Activated CD4-positive, alpha-beta T cell treated with anti-CD3 and anti-CD28 coated beads, Interleukin-2, amount 10 ng/mL, durations not matched to agents 24 days and 14 days (primary cell): ENCODE measurements at places on chromosomes 4 and X.
A peak's percentile ranks its signal among the peaks of the same experiment; 100 is the strongest.

DNA sequence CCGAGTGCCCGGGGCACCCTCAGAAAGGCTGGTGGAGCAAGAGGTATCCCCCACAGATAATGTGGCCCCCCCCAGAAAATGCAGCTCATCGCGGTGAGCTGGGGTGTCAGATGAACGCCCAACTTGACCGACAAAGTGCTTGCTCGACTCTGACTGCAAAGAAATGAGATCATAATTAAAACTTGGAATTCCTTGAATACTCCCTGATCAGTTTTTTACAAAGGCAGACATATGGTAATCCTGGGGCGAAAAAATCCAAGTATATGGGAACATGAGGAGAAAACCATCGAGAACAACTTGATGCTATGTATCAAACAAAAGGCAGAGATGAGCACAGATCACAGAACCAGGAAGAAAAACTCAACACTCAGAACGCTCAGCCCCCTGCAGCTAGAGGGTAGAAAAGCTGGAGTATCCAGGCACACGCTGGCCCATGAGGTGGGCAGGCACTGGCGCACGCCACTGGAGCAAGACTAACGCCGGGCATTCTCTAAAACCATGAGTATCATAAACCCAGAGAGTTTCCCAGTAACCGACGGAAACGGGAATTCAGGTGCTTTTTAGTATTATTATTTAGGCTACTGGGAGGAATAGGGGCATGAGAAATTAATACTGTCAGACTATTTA is 127.3 kb downstream of the AFAP1 start:
- no peak for DNase-seq

GRCh38 chr4:89708903-89709421 is 128.0 kb downstream of the SNCA start:
- DNase-seq, result no peak

DNA sequence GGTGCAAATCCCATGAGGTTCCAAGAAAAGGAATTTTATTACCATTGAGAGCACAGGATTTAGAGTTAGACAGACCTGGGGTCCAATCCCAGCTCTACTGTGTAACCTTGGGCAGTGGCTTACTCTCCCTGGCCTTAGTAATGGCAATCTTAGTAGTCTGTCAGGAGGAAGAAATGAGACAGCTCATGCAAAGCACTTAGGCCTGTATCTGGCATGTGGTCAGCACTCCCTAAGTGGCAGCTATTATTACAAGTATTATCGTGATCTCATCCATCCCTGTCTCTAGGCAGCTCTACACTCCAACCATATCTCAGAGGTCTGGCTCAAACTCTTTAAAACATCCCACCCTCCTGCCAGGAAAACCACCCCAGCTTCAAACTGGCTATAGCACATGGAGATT is 129.6 kb upstream of the NALF2 start:
- DNase-seq, result no peak

- peak; percentile 80 for DNase-seq
These were observed 657 bp downstream of the TCEAL8 start for GRCh38 chrX:103254171-103254824.

DNA sequence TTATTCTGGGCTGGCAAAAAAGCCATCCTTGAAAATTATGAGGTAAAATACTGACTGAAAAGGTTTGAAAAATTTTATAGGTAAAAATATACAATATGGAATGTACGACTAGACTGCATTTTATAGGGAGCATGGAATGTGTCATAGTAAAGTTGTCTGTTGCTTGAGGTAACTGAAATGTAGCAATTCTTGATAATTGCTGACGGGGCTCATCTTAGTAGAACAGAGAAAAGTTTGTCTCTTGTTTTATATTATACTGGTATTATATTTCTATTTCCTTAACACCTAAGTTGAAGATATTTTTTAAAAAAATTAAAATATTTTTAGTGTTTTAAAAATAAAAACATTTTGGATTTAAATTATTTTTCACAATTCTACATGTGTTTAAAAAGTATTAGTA is 11.0 kb downstream of the GRIA2 start:
- DNase-seq, result no peak

GRCh38 chr4:54233277-54233696 is 4.2 kb downstream of the PDGFRA start:
- peak; percentile 92 for DNase-seq

- peak; percentile 62 for DNase-seq
These were observed 6.2 kb downstream of the PLAC8 start for GRCh38 chr4:83108101-83108861.

GRCh38 chrX:124388562-124388961 is 42.2 kb downstream of the SH2D1A start:
- peak; percentile 84 for DNase-seq

GRCh38 chr4:86472377-86473019 is 112.6 kb upstream of the MAPK10 start:
- DNase-seq, result no peak

- DNase-seq, result no peak
These were observed 19.1 kb upstream of the PDS5A start for GRCh38 chr4:39996811-39997210.

- DNase-seq, result no peak
These were observed 103.1 kb downstream of the PHEX start for GRCh38 chrX:22135171-22135711.

- no peak for DNase-seq
These were observed 277.9 kb downstream of the TRIML1 start for GRCh38 chr4:188417181-188417580.

- no peak for DNase-seq
These were observed 57.0 kb upstream of the GRPEL1 start for GRCh38 chr4:7124689-7125442.

GRCh38 chr4:163164591-163164990 is 2.1 kb downstream of the NAF1 start:
- DNase-seq, result no peak

DNA sequence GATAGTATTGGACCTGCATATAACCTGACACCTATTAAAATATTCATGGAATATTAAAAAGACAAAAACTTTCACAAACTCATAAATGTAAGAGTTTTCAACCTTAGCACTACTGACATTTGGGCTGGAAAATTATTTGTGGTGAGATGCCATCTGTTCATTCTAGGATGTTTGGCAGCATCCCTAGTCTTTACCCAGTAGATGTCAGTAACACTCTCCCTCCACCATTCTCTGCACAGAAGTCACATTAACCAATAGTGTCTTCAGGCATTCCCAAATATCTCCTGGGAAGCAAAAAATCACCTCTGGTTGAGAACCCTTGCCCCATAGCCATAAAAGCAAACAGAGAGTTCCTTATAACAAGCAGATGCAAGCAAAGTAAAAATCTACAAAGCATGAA is 41.4 kb upstream of the NDST4 start:
- no peak for DNase-seq

DNA sequence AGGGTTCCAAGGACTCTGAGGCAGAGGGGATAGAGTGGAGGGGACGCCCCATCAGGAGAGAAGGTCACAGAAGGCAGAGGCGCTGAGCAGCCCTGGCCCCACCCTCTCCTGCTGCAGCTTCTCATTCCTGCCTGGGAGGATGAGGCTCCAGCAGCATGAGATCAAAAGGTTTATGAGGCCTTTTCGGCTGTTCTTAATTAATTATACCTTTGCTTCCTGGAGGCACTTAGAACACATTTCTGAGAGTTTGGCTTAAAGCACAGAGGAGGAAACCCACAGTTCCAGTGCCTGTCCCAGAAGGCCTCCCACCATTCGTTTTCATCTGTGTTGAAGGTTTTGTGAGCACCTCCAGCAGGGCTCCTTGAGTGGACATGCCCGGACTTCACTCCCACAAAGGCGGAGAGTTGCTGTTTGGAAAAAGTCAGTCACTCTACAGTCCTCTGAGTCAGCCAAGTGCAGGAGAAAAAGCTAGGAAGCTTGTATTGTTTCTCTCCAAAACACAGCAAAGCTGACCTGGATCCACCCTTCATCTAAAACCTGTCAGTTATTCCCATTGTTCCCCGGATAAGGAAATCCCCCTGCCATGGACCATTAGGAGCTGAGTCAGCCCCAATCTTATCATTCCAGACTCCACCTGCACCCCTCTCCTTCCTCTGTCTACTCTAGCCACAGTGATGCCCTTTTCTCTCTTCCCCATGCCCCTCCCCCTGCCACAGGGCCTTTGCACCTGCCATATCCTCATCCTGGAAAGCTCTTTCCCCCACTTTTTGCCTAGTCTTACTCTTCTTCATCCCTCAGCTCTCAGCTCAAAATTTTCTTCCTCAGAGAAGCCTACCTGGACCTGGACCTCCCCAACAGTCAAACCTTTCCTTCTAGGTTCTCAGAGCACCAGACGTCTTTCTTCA is 276.8 kb downstream of the FBXW7 start:
- peak; percentile 52 for DNase-seq

GRCh38 chr4:182093935-182094334 is 149.3 kb upstream of the TENM3 start:
- DNase-seq, result no peak

DNA sequence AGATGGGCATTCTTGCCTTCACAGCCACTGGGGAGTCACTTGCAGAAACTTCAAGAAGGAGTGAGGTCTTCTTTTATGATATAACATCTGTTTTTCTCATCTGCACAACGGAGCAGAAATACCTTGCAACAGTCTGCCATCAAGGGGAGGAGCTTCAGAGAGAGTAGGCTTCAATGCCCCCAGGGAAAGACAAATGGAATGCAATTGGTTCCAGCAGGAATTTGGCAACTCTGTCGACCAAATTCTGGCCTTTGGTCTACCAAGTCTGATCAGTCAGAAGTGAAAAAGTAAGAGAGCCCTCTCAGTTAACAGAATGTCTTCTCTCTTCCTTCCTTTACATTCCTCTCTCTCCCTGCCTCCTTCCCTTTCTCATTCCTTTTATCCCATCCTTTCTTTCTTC is 229.3 kb downstream of the IDS start:
- no peak for DNase-seq

- no peak for DNase-seq
These were observed 6.8 kb downstream of the TXK start for GRCh38 chr4:48127231-48127630.

- peak; percentile 78 for DNase-seq
These were observed at the start of gene GPC3 for GRCh38 chrX:133985164-133985966. GPC3 (minus strand) TSS chrX:133985594.

DNA sequence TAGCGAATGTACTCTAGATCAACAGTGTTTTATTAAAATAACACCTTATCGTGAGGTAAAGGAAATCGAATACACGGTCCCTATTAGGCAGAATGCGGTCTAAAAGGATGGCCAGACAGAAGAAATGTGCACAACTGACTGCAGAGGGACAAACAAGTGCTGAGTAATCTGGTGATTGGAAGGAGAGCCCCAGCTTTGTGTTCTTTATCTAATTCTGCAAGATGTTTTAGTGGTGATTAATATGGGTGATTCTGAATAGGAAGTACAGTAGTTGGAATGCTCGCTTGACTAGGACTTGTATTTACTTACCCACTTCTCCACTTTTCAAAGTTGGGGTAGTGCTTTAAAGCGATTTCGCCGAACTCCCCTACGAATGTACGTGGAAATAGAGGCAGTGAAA is 1.2 kb downstream of the WDR44 start:
- DNase-seq, result no peak

DNA sequence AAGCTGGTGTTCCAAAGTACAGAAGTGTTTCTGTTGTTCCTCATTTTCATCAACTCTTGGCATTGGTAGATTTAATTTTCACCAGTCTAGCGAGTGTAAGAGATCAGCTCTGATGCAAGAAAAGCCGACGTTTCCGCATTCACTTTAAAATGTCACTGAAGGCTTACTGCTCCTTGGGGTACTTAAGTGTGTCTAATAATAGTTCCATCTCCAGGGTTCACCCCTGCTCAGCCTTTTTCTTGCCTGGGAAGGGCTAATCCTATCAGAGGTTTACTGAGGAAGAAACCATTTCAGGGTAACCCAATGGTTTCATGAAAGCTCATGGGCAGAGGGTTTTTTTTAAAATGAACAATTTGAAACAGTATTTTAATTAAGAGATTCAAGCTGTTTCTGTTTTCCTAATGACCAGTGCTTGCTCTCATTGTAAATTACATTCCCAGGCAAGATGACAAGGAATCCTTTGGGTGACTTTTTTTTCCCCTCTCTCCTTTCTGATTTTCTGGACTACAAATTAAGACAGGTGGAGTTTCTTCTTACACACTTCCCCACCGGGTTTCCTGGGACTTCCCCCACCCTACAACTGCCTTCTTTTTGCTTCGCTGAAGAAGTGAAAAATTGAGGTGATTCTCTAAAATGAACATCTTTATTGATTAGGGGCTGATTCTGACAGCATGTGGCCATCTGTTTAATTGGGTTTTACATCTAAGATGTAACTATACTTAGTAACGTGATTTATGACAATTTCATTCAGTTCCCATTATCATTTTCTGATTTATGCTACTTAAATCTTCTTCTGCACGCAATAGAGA is 78.7 kb upstream of the CBLL2 start:
- DNase-seq, result no peak

- DNase-seq, result no peak
These were observed 55.4 kb upstream of the ESX1 start for GRCh38 chrX:104310090-104310489.

GRCh38 chrX:129493643-129494042 is 29.6 kb downstream of the SMARCA1 start:
- no peak for DNase-seq

DNA sequence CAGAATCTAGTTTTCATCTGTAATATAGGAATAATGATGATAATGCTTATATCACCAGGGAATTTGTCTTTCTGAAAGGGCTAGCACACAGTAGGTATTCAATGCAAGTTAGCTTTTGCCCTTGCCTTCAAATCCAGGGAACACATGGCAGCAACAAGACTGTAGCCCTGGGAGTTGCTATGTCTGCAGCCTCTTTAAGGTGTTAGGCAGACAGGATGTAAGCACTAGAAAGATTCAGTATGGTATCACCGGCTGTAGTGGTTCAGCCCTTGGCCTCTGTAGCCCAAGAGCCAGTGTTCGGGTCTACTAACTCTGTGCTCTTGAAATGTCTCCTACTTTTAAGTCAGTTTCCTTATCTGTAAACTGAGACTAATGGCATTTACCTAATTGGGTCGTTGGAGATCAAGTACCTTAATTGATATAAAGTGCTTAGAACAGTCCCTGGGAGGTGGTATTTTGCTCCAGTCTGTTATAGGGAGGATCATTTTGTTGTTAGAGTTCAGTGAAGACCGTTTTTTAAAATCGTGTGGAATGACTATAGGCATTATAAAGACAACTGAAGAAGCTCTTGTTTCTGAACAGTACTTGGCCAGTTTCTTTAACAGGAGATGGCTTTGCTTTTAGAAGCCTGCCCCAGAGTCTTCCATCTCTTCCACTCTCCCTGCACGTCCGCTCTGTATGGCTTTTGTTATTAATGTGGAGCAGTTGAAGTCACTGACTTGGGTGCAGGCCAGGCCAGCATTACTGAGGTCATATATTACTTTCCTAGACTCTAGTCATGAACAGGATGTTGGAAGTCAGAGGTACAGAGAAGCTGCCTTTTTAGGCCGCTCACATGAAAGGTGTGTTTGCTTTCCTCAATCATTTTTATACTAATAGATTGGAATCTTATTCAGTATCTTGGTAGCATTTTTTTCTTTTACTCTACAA is 44.8 kb downstream of the GAB1 start:
- DNase-seq, result no peak
